ENCODE measurements at places on chromosomes 4 and X.

- DNase-seq = no peak
Observed at GRCh38 chr4:39521253-39521919, 5.9 kb downstream of the UGDH start.

- DNase-seq = no peak
Observed at GRCh38 chrX:27890611-27891010, 82.8 kb downstream of the MAGEB10 start.

DNA sequence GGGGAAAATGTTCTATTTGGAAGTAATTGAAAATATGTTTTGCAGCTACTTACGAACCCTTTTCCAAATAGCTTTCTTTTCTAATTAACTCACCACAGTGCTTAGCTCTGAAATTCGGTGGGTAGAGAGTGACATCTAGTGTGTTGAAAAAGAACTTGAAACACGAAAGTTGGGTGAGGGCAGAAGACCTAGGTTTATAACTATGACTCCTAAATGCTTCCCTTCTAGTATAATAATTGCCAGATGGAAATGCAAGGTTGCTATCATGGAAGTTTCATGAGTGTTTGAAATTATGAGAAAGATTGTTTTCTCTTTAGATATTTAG lies 77.3 kb upstream of the NOCT start:
- DNase-seq = peak; percentile 78

GRCh38 chr4:74969507-74970474 lies 36.9 kb downstream of the PARM1 start:
- no peak for DNase-seq

DNA sequence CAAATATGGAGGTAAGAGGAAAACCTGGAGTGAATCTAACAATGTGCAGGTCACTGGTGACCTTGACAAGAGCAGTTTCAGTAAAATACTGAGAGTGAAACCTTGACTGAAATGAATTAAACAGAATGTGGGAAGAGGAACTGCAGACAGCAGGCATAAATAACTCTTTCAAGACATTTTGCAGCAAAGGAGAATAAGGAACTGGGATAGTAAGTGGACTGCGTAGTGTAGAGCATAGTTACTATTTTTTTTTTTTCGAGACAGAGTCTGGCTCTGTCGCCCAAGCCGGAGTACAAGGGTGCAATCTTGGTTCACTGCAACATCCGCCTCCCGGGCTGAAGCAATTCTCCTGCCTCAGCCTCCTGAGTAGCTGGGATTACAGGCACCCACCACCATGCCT lies 24.0 kb downstream of the RBMX start:
- DNase-seq = no peak

DNA sequence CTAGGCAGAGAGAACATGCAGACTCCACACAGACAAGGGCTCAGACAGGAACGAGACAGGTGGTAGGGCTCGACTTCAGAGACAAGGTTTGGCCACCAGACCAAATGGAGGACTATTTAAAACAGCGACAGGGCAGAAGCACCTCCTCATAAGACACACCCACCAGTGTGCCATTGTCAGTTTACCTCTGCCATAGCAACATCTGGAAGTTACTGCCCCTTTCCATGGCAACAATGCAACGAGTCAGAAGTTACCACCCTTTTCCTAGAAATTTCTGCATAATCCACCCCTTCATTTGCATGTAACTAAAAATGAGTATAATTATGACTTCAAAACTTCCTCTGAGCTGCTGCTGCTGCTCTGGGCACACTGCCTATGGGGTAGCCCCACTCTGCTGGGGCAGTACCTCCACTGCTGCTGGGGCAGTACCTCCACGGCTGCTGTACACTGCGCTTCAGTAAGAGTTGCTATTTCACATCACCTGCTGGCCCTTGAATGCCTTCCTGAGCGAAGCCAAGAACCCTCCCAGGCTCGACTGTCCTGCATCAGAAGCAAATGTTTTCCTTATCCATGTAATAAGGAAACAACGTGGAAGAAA lies 2222.3 kb upstream of the AGA start:
- no peak for DNase-seq

- DNase-seq = no peak
Observed at GRCh38 chr4:40238700-40239548, 42.1 kb downstream of the RHOH start.

- DNase-seq = no peak
Observed at GRCh38 chrX:118228041-118228440, 111.4 kb upstream of the KLHL13 start.

DNA sequence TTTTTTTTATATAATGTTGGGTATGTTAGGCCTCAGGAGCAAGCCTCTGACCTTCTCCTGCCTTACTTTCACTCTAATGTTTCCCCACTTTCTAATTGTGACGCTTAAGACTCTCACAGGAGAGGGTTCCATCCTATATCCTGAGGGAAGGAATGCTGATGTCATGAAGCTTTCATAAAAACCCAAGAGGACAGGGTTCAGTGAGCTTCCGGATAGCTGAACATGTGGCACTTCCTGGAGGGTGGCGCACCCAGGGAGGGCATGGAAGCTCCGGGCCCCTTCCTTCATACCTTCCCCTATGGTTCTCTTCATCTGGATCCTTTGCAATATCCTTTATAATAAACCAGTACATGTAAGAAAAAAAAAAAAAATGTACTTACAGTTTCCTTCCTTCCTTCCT lies 48.0 kb upstream of the TMPRSS11E start:
- no peak for DNase-seq
